GOT3 (cell line): ENCODE measurements at places on chromosomes 12 and 14.

DNA sequence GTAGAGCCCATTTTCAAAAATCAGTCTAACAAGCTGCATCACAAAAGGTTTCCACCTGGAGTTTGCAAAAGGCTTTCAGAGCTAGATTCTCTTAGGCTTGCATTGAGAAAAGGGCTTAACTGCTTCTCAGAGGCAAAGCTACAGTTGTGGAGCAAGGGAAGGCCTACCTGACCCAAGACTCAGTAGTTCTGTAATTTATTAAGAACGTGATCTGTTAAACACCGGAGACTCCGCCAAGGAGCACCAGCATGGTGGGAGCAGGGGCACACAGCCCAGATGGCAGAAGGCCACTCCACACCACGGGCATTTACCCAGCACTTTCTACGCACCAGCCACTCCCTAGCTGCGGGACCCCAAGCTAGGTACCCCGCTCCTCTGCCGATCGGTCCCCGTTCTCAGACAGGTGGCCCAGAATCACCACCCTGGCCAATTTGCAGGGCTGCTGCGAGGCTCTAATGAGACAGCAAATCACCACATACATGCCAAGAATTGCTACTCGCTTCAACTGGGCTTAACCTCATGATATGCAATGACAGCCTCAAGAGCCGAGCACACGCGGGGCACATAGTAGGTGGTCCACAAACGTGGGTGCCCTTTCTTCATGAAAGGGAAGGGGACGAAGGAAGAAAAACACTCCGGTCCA lies 1.5 kb downstream of the ITPK1 start:
- no peak for DNase-seq

- no peak for DNase-seq
Observed at GRCh38 chr14:96956464-96957239, 159.5 kb downstream of the VRK1 start.

- DNase-seq: no peak
Observed at GRCh38 chr12:128992116-128992515, 138.8 kb downstream of the GLT1D1 start.

- no peak for DNase-seq
Observed at GRCh38 chr12:57539-57938, 9.0 kb upstream of the IQSEC3 start.

- DNase-seq: peak; percentile 31
Observed at GRCh38 chr12:49945394-49946080, 5.0 kb upstream of the AQP2 start.

- DNase-seq: no peak
Observed at GRCh38 chr14:90408713-90409112, 11.9 kb downstream of the CALM1 start.

DNA sequence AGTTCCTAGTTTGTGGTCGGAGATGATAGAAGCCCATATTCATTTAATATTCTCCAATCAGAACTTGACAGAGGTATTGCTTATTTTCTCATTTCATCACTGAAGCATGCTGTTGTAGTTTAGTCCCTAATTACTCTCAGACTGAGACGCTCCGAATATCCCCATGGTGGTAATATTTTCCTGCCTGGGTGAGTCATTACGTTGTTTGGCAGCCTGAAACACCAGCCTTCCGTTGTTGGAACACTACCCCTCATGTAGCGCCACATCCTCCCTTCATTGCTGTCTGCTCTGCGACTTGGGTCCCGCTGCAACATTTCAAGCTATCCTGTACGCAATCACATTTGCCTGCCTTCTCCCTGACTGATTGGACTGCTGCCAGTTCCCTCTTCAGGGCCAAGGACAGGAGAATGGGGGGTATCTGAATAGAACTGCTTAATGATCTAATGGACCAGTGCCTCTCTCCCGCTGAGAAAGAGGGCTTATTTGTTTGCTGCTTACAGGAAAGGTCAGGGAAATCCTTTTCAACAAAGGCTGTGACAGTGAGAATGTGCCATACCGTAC lies 369.1 kb downstream of the NPAS3 start:
- no peak for DNase-seq

DNA sequence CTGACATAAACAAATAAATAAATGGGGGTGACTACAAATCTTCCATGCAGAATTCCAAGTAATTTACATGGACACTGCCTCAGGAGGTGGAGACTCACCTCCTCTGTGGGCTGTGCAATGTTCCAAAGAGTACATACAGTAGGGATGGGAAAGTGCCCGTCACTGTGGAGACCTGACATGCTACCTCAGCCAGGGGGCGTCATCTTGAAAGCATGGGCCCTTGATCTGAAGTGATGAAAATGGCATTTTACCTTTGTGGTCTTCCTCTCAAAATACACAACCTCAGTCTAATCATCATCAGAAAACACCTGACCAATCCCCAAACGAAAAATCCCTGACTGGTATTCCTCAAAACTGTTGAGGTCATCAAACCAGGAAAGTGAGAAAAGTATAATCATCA lies 48.4 kb downstream of the ANAPC7 start:
- DNase-seq: no peak

GRCh38 chr12:111521801-111522200 lies 77.3 kb downstream of the ATXN2 start:
- DNase-seq: no peak

DNA sequence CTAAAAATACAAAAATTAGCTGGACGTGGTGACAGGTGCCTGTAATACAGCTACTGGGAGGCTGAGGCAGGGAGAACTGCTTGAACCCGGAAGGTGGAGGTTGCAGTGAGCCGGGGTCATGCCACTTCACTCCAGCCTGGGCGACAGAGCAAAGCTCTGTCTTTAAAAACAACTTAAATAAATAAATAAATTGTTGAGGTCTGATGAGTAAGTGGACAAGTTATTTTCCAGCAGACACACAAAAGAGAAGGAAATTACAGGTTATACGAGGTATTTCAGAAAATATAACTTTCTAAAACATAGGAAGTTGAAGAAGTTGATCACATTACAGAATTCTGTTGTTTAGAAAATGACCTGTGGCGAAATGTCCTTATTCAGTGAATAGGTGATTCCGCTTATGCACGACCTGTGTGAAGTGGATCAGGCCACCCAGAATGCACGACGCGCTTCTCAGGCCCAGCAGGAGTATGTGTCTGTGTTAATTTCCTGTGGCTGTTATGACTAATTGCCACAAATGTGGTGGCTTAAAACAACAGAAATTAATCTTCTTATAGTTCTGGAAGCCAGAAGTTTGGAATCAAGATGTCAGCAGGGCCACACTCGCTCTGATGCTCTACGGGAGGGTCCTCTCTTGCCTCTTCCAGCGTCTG lies 38.1 kb downstream of the P2RX7 start:
- DNase-seq: no peak

DNA sequence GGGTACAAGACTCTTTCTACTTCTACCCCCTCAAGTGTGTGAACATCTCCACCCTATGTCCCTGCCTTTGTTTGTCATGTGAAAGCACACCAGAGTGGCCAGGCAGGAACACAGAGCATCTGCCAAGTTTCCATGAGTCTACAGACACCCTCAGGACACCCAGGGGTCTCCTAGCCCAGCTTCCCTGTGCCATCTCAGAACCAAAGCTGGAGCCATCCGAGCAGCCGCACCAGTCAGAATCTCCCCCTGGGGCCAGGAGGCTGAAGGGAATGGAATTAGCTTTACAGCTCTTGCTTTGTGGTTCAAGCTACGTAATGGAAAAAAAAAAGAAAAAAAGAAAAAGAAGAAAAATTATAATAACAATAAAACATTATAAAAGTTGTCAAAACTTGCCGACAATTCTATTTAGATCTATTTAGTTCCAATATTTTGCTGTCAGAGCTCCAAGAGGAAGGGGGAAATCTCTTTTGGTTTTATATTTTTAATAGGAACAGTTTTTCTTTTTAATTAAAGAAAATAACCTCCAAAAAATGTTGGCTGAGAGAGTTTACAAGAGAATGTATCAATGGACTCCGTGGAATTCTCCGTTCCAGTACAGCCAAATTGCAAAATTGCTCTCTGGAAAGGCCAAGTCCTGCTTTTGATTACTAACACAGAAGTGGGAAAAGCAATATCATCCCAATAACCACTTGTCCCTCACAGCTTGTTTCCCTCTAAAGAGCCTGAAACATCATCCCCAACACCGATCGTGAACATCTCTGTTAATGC lies 37.1 kb downstream of the TBX5 start:
- no peak for DNase-seq

GRCh38 chr12:10617863-10618262 lies 4.5 kb upstream of the MAGOHB start:
- no peak for DNase-seq

DNA sequence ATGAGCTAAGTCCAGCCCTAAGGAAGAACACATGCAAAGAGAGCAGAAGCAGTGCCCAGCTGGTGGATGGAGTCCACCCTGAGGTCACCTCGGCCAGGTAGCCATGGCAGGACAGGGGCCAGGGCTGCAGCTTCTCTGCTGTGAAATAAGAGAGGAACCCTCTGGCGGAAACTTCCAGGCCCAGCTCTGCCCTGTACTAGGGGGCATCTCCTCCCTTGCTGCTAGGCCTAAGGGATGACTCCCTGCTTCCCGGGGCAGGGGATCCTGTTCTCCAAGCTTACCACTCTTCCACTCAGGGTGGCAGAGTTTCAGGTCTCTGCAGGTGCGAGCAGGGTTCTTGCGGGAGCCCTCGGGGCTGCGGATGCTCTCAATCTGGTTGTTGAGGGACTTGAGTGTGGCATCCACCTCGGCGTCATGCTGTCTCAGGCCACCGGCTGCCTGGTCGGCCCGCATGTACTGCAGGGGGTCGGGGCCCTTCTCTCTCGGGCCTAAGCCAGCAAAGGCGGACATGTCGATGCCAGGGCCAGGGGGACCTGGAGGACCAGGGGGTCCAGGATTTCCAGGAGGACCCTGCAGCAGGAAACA lies 11.7 kb downstream of the TMEM106C start:
- DNase-seq: no peak

DNA sequence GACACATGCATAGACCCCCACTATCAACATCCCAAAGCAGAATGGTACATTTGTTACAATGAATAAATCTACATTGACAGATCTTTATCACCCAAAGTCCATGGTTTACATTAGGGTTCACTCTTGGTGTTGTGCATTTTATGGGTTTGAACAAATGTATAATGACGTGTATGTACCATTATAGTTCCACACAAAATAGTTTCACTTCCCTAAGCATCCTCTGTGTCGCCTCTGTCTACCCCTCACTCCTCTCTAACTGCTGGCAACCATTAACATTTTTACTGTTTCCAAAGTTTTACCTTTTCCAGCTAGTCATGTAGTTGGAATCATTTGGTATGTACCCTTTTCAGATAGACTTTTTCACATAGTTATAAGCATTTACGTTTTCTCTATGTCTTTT lies 69.5 kb upstream of the LMO3 start:
- DNase-seq: no peak

DNA sequence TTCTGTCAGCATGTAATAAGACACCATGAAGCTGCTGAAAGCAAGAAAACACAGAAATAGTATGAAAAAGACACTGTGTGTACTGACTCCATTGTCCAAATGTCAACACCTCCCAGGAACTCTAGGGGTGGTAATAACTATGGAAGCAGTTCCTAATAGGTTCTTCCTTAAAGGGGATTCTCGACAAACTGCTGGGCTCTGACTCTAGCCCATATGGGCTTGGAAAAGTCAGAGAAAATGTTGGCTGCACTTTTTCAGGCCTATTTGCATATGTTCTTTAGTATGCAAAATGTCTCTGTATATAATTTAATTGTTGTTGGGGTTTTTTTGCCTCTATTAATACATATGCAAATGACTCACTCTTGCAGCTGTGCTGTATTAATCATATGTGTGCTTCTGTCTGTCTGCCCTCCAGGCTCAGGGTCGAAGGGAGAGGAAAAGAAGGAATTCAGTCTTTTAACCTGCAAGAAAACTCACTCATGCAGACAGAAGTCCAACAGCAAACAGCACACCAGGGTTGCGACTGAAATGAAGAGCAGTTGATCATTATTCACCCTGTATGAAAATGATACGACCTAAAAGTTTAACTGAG lies 317.6 kb downstream of the SOX5 start:
- DNase-seq: no peak

DNA sequence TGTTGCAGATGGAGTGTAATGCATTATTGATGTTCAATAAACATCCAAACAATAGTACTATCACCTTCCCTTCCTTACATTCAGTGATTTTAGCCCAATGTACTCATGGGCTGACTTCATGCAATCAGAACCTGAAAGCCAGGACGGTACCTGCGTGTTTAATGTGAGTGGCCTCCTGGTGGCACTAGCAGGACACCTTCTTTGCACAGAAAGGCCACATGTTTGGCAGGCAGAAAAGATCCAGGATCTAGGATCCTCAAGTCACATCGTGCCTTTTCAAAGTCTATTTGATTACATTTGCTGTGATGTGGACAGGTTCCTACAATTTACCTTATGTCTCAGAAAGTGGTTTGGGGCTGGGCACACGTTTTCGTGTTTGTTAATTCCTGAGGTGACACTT lies 82.9 kb downstream of the NEDD1 start:
- no peak for DNase-seq

- DNase-seq: no peak
Observed at GRCh38 chr12:30862486-30862885, 64.1 kb upstream of the TSPAN11 start.

DNA sequence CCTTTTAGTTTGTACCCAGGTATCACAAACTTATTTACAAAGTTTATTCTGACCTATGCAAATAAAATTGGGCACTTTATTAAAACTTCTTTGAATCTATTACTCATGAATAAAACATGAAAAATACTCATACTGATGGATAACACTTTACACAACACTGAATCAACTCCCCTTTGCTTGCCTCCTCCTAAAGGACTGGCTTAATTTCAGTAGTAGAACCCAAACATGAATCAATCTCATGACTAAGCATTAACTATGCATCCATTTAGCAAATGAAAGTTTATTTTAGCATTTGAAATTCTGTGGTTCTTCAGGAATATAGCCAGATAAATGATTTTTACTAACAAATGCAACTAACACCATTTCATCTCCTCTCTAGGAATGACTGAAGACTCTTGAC lies 32.4 kb downstream of the DENND5B start:
- no peak for DNase-seq

GRCh38 chr14:63901434-63902085 lies 48.8 kb downstream of the SYNE2 start:
- no peak for DNase-seq

GRCh38 chr14:86124328-86124727 lies 594.4 kb downstream of the FLRT2 start:
- no peak for DNase-seq

DNA sequence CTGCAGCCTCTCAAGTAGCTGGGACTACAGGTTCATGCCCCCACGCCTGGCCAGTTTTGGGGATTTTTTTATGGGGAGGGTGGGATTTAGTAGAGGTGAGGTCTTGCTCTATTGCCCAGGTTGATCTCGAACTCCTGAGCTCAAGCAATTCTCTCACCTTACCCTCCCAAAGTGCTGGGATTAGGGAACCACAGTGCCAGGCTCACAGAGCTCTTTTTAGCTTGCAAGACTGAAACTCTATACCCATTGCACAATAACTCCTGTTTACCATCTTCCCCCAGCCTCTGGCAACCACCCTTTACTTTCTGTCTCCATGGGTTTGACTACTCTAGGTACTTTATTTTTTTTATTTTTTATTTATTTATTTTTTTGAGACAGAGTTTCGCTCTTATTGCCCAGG lies 25.7 kb upstream of the CDK17 start:
- no peak for DNase-seq

- DNase-seq: no peak
Observed at GRCh38 chr12:116934908-116935705, 24.4 kb downstream of the FBXW8 start.
